ENCODE measurements at places on chromosomes 5 and 9.

GRCh38 chr5:134647750-134648424 is 698 bp upstream of the SEC24A start:
- no peak for DNase-seq

DNA sequence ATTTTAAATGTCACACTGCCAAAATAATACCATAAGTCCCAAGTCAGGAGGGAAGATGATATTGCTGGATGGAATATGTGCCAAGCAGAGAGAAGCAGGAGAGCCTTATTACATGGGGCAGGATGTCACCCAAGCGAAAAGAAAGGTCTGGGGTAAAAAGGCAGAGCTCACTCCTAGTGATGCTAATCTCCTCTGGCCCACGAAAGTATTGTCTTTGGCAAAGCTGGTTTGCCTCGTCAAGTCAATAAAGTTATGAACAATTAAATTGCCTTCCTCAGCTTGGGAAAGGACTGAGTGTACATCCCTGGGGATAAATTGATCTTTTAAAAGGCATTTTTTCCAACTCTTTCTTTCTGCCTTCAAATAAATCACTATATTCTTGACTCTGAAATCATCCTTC is 220.6 kb downstream of the DMAC1 start:
- DNase-seq, result no peak

DNA sequence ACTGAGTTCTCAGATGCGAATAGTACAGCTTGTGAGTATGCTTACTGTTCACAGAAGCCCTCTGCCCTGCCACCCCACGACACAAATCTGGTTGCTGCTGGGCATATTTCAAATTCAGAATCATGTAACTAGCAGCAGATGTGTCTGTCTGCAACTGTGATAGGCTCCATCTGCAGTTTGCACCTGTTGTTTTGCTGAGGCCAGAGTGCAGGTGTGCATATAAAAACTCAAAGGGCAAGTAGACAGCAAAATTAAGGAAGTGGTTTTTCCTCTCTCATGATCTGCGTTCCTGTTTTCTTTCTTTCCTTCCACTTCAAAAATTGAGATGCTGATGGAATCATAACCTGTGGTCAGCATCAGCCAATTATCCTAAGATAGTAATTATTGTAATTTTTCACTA is 1000.5 kb downstream of the PTPRD start:
- no peak for DNase-seq

DNA sequence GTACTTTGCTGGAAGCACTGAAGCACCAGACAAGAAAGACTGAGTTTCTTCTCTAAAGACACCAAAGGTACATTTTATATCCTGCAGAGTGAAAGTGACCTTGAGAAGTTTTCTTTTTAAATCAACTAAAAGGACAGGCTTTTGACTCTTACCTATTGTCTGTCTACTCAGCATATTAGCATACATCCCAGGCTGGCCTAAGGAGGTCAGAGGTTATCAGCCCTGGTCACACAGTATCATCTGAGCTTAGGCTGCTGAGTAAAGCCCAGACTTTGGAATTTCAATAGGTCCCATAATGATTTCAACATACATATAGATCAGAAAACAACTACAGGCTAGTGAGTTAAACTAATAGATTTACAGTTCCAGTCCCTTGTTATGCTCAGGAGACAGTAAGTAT is 10.1 kb upstream of the CDH9 start:
- DNase-seq, result no peak

- DNase-seq, result no peak
Observed at GRCh38 chr9:33202018-33202417, 34.9 kb upstream of the B4GALT1 start.

DNA sequence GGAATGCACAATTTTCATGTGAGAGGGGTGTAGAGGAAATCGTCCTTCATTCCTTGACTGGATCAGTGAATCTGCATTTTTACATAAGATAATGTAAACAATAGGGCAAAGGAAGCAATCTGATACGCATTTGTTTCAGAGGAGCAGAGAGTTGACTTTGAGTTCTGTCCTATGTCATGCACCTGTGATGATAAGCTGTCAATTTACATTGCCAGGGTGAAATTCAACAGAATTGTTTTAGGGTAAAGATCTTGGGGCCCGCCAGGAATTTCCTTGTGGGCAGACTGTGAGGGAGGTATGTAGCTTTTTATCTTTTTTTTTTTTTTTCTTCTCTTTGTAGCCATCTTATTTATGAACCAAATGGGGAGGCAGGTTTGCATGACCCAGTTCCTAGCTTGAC is 58.3 kb upstream of the LARP1 start:
- no peak for DNase-seq

GRCh38 chr5:37786862-37787519 is 52.9 kb downstream of the GDNF start:
- DNase-seq, result no peak

GRCh38 chr9:22079873-22080341 is 70.8 kb upstream of the CDKN2B start:
- DNase-seq, result no peak

DNA sequence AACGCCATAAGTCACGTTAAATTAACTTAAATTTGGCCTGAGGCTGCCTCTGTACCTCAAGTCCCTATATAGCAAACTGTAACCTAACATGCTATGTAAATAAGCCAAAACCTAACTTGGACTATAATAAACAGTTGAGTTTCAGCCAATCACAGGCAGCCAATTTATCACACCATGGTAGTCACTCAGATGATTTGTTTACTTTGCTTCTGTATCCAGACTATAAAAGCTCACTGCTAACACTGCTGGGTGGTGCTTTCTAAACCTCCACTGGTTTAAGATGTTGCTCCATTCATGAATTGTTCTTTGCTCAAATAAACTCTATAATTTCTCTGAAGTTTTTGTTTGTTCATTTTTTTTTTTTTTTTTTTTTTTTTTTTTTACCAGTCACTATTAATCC is 62.8 kb downstream of the TRPM3 start:
- DNase-seq, result no peak

DNA sequence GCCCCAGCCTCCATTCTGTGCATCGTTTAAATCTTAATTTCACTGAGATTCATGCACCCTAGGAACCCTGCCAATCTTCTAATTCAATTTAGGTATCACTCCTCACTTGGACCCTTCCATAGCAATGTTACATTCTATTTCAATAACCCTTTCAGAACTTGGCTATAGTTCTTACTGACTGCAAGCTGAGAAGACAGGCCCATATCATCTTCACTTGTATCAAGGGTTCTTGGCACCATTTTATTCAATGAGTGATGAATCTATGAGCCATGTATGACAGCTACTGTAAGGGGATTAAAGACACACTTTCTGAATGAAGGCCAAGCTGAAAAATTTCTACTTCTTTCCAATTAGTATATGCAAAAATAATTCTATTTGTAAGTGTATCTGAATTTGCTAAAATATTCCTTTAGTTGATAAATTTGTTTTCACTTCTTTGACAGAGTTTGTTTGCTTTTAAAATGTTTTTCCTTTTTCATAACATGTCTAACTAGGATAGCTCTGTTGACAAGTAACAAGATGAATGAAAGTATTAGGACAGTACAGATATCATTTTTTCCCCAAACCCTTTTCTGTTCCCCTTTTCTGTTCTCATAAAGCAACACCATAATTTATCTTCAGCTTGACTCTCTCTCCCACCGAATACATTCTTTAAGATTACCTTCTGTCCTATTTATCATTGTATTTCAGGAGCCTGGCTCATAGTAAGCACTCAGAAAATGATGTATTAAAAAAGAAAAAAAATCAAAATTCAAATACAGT is 9.6 kb downstream of the ITGA2 start:
- no peak for DNase-seq

GRCh38 chr5:125198270-125198974 is 452.0 kb upstream of the ZNF608 start:
- no peak for DNase-seq

GRCh38 chr9:19998823-19999455 is 210.1 kb upstream of the SLC24A2 start:
- no peak for DNase-seq

DNA sequence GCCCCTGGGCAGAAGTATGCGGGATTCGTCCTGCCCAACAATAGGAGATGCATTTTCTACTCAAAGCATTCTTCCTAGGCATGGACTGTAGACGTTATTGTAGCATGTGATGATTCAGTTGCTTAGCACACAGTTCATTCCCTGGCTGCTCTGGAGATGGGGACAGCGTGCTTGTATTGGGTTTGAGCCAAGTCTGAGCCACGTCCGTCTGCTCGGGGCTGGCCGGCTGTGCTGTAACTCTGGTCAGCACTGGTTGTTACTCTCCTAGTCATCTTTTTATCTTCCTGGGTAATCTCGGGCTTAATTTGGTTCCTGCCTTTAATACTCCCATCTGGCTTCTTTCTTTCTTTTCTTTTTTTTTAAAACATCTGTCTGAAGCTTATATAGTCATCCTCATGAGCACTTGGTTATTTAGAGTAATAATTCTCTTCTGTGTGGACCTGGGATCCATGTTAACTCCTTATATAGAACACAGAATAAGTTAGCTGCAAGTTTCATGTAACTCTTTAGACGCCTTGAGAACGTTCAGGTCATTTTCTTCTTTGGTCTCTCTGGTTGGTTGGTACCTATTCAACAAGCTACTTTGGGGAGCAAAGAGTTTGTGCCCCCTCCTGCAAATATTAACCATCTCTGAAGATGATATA is 118.8 kb upstream of the RPS23 start:
- no peak for DNase-seq

DNA sequence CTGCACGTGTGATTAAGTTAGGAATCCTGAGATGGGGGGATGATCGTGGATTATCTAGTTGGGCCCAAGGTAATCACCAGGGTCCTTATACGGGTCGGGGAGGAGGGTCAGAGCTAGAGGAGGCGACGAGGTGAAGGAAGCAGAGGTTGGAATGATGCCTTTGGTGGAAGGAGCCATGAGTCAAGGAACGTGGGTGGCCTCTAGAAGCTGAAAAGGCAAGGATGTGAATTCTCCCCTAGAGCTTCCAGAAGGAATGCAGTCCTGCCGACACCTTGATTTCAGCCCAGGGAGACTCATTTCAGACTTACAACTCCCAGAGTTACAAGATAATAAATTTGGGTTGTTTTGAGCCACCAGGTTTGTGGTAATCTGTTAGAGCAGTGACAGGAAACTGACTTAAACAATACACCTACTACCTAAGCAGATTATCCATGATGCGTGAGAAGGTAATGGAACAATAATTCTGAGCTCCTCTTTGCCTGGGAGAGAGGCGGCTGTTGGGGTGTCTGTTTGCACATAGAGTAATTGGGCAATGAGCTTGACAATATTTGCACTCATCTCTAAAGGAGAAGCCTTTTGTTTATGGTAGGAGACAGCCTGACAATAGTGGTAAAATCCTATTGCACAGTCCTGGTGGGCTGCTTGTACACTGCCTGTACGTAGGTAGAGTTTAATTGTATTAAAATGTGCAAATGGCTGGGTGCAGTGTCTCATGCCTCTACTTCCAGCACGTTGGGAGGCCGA is 129.3 kb upstream of the IER5L start:
- DNase-seq, result no peak

DNA sequence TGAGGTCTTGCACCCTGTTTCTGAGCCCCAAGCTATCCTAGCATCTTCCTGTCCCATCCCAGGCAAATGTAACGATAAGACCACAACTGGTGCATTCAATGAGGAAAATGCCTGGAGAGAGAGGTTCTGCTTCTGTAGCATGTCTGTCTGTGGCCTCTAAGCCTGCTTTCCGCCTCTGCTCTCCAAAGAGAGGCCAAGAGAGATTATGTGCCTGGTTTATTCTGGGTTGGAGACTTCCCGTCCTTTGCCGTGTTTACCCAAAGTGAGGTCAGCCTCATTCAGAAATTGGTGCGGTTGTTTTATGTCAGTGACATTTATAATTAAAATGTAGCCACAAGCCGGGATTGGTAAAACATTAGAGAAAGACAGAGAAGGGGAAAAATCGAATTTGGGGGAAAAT is 77.8 kb downstream of the FGF1 start:
- DNase-seq, result no peak

DNA sequence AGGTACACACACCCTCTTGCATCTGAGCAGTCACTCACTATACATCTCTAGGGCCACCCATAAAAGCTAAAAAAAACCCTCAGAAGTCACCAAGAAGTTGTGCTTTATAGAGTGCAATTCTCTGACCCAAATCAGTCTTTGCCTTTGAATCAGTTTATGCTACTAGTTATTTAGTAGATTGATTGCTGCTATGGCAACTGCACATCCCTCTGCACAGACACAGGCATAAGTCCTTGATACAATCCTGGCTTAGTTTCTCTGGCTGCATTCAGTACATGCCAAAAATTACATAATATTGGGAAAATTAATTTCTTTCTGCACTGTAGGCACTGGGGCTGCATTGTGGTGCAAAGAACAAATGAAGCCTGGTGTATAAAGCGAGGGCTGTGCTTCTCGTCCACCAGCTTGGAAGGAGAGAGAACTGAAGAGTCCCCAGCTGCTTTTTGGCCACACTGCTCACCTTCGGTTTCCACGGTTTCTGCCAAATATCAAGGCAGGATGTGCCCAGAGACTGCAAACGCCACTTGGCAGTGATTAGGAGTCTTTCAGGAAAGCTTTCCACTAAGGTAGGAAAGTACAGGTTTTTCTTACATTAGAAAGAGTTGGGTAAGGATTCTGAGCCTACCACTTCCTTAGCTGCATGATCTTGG is 258.4 kb downstream of the ELAVL2 start:
- no peak for DNase-seq

- DNase-seq, result peak; percentile 9
Observed at GRCh38 chr5:157253547-157253946, 12.4 kb upstream of the CYFIP2 start.

GRCh38 chr9:106816524-106816923 is 46.4 kb upstream of the ZNF462 start:
- DNase-seq, result no peak

GRCh38 chr9:112921549-112921948 is 30.9 kb upstream of the SLC46A2 start:
- peak; percentile 38 for DNase-seq

Measured in GDM1 (cell line).